SJSA1 (cell line): ENCODE measurements at places on chromosomes 1 and 21.

- DNase-seq: no peak
Measured at GRCh38 chr1:115286431-115287205, 51.4 kb downstream of the NGF start.

DNA sequence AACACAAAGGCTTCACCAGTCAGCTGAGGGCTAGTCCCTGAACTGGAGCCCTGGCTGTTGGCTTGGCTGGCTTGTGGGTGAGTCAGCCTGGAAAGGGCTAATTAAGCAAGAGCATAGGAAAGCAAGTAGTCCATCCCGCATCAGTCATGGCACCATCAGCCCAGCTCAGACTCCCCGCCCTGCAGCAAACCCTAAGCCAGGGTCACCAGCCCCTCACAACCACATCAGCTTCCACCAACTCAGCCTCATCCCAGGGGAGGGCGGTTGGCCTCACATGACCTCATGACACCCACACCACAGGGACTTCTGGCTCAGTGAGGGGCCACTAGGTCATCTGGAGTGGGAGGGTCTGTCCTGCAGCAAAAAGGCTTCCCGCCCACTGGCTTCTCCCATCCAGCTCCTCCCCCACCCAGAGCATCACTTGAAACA is 7.0 kb upstream of the SPATC1L start:
- DNase-seq: no peak

DNA sequence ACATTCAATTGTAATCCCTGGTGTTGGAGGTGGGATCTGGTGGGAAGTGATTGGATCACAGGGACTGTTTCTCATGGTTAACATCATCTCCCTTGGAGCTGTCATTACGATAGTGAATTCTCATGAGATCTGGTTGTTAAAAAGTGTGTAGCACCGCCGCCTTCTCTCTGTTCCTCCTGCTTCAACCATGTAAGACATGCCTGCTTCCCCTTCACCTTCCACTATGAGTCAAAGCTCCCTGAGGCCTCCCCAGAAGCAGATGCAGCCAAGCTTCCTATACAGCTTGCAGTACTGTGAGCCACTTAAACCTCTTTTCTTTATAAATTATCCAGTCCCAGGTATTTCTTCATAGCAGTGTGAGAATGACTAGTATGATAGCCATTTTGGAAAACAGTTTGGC is 30.1 kb upstream of the TRIM62 start:
- no peak for DNase-seq

DNA sequence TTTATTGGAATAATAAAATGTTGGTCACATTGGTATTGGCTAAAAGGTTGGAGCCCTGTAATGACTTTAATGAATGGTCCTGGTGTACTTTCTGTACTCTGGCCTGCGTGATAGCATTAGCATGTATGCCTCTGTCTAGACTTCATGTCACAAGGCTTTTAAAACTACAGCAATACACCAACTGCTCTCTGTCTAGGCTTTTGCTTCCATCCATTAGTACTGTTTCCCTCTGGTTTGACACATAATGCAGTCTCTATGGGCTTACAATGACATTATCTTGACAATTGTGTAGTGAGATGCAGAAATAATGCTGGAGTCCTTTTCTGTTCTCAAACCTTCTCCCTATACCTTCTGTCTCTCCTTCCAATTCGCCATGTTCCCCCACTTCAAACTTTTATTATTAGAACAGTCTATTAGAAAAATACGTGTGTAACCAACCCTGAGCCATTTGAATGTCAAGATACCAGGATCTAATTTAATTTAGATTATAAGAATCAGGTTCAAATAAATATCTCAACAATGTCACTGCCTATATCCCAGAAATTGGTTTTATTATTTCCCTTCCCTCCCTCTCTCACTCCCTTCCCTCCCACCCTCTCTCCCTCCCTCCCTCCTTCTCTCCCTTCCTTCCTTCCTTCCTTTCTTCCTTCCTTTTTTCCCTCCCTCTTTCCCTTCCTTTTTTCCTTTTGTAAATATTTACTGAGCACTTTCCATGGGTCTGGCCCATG is 8.8 kb downstream of the C8A start:
- no peak for DNase-seq

GRCh38 chr1:150233359-150234308 is 2.3 kb downstream of the ANP32E start:
- peak; percentile 27 for DNase-seq
